ENCODE measurements at places on chromosomes 11 and 22.

GRCh38 chr11:116939499-116939898 is 102.1 kb upstream of the APOA1 start:
- no peak for DNase-seq

- no peak for DNase-seq
Observed at GRCh38 chr11:38593649-38594048, 1995.6 kb upstream of the RAG2 start.

DNA sequence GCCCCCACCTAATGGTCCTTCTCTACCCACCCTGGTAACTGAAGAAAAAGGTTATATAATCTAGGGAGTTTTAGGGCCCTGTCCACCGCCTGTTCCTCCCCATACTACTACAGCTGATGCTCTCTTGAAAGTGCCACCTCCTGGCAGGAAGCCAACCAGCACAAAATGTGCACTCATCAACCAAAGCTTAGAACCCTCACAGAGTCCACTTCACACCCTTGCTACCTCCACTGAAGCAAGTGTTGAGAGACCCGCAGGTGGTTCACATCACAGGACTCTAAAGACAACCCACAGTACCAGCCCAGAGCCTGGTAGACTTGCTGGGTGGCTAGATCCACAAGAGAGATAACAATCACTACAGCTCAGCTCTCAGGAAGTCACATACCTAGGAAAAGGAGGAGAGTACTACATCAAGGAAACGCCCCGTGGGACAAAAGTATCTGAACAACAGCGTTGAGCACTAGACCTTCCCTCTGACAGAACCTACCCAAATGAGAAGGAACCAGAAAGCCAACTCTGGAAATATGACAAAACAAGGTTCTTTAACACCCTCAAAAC is 17.5 kb upstream of the OR10W1 start:
- no peak for DNase-seq

DNA sequence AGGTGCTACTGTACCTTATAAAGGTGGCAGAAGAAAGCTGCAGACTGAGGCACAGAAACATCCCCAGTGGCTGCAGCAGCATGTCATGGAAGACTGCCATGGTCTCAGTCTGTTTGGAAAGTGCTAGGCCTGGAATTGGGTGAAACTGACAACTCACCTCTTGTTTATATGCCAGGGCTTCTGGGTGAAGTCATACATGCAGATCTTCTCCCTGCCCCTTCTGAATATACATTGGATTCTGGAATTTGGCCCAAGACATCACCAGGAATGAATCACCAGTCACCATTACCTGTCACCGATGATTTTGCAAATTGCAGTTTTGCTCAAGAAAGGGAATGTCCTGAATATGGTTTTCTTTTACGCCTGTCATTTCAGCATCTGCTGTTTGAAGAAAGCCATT is at the start of gene PLET1:
Gene PLET1 (minus strand): TSS at position 371 of the 400 bp plus-strand sequence. CDS start 271 bp downstream, at position 100.
- no peak for DNase-seq

- no peak for DNase-seq
Observed at GRCh38 chr22:21100149-21101032, 54.6 kb downstream of the LRRC74B start.

DNA sequence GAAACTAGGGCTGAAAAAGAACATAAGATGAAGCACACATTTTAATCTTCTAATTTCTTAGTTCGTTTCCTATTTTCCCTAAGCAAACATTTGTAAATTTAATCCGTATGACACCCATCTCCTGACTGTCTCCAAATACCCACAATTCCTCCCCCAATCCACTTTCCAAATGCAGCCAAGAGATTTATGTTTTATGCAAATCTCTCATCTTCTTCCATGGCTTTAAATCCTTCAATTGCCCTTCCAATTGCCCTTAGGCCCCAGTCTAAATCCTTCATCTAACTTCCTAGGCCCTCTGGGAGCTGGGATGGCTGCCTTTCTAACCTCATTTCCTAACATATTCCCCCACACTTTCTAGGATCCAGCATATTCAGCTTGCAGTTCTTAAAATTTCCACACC is 18.0 kb upstream of the POU2AF1 start:
- DNase-seq = no peak

DNA sequence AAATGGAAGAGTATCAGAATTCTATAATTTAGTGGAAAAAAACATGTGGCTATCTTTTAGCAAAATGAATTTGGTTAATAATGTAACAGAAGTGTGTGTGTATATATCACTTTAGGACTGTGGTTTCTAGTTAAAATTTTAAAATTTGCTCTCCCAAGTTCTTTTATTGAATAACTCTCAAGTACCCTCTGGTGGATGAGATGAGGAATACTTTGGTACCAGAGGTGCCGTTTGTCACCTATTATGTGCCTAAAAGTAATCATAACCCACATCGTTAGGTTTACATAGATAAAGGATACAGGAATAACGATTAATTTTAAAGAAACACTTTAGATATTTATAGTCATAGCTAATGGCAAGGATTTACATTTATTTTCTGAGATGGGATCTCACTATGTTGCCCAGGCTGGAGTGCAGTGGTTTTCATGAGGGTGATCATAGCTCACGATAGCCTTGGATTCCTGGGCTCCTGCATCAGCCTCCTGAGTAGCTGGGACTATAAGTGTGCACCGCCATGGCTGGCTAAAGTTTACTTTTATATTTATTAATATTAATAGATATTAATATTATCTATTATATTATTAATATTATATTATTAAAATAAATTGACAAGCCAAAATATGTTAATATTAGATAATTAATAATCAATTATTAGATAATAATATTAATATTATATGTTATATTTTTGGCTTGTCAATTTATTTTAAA is 66.7 kb upstream of the CAPRIN1 start:
- DNase-seq = no peak

DNA sequence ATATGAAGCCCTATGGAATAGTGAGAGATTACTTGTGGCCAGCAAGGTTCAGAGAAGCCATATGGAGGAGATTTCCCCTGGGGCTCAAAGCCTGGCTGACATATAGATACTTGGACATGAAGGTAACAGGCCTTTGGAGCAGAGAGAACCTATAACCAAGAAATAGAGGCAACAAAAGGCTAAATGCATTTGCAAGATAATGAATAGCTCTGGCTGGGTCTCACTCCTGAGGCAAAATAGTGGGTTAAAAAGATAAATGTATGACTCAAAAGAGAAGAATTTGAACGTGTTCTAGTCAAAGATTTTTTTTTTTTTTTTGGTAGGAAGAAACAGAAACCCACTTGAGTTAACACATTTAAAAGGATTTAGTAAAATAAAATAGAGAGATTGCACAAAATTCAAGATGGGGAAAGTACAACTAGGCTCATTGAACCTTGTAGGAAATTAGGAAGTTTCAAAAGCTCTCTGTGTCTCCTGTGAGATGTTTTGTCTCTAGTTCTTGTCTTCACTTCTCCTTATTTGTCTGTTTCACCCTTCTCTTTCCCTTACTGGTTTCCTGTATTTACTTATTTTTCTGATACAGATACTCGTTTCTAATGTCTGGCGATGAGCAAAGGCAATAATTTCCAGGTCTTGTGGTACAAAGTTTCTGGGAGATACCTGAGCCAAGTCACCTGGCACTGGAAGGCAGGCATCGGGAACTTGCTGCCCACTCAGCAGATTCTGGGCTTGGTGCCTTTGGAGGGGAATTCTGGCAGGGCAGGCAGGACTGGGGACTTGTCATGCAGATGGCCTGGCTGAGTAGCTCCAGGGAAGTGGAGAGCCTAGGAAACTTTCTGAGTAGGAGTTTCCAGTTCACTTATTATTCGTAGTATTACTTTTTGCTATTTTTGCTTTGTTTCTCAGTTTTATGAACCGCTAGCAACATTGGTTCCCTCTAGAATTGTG is 49.2 kb upstream of the SESN3 start:
- no peak for DNase-seq

- DNase-seq = no peak
Observed at GRCh38 chr11:122723106-122723505, 67.6 kb downstream of the UBASH3B start.

- DNase-seq = no peak
Observed at GRCh38 chr11:134725716-134726639, 313.9 kb upstream of the B3GAT1 start.

- DNase-seq = no peak
Observed at GRCh38 chr22:28410050-28410816, 269.4 kb downstream of the TTC28 start.

DNA sequence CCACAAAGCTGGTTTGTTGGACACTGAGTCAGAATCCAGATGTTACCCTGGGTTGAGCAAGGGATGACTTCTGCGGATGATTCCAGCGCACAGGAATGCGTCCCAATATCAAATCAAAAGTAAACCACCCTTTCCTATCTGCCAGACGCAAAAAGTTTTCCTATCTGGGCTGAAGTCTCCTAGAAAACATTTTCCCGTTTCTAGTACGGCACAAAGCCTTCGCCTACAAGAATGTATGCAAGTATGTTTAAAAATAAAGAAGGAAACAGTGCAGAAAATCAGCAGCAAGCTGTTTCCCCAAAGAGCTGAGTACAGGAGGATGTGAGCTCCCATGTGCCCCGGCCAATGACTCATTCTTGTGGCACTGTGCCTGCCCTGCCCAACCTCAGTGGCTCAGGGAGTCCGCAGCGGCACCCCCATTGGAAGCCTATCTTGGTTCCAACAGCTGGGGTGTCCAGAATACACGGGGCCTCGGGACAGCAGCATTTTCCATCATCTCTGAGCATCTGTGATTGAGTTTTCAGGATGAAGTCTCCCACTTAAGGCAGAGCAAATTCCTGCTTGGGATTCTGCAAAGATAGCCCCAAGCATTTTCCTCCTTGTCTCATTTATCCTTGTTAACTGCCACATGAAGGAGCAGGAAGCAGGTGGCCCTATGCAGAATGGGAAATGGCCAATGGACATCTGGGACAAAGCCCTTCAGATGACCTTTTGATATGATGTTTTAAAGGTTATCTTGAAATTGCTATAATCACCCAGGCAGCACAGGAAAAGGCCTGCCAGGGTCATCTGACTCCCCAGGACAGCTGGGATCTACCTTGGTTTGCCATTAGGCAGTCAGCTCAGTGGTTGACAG is 17.5 kb downstream of the KCNJ5 start:
- no peak for DNase-seq

GRCh38 chr11:113397212-113397611 is 9.6 kb downstream of the ANKK1 start:
- no peak for DNase-seq

DNA sequence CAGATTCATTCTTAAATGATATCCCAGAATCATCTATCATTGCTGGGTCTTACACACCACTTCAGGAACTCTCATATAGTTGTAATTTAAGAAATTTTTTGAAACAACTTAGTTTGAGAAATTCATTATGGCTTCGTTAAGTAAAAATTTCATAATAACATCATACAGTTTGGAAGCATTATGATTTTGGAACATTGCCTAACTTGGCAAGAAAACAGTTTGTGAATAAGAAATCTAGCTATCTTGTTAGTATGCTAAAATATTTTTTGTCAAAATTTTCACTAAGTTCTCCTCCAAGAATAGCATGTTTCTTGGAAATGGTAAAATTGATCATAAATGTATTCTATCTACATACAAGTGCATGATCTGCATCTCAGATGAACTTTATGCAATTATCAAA is 217.7 kb downstream of the CNTN5 start:
- DNase-seq = no peak

DNA sequence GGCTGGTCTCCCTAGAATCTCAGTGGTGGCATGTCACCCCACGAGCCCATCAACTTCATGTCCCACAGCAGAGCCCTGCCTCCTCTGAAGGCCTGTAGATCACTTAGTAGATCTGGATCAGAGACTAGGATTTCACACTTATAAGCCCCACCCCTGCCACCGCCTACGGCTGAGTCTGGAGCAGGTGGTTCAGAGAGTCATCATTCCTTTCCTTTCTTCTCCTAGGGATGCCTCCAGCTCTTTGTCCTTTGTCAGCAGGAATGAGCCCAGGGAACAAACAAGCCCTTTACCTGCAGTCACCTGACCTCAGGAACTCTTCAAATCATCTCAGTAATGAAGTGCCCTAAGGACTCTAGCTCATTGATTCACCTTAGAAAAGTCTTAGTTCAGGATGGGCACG is 37.8 kb downstream of the SCGB1A1 start:
- DNase-seq = no peak

DNA sequence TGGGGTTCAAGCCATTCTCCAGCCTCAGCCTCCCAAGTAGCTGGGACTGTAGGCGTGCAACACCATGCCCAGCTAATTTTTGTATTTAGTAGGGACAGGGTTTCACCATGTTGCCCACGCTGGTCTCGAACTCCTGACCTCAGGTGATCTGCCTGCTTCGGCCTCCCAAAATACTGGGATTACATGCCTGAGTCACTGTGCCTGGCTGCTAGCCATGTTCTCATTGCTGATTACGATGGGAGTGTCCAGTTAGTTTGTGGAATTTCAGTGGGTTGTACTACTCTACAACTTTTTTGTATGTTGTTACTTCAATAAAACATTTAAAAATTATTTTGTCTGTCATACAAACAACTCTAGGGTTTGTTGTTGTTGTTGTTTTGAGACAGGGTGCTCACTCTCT is 4.8 kb upstream of the VPS11 start:
- DNase-seq = no peak

- no peak for DNase-seq
Observed at GRCh38 chr11:45833761-45834160, 13.5 kb upstream of the CRY2 start.

- DNase-seq = no peak
Observed at GRCh38 chr11:96105197-96105895, 181.4 kb upstream of the MTMR2 start.

- no peak for DNase-seq
Observed at GRCh38 chr11:99545616-99546015, 524.9 kb downstream of the CNTN5 start.
